K562 (cell line): ENCODE measurements at places on chromosomes 11 and 22.

- DNase-seq: no peak
Measured at GRCh38 chr11:8289492-8289918, 25.8 kb upstream of the LMO1 start.

DNA sequence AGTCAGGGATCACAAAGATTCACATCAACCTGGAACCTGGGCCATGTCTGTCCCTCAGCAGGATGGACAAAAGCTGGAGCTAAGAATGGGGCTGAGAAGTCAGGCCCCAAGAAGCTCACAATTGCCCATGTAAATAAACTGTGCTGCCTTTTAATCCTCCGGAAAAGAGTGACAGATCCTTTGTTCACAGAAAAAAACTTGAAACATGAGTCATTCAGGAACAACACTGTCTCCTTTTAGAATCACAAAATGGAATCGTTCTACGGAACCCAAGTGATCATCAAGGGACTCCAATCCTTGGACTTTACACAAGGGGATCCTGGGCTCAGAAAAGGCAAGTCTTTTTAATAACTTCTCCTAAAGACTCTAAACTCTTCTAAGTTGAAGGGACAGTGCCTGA, 36.1 kb downstream of the RELT start:
- no peak for DNase-seq

DNA sequence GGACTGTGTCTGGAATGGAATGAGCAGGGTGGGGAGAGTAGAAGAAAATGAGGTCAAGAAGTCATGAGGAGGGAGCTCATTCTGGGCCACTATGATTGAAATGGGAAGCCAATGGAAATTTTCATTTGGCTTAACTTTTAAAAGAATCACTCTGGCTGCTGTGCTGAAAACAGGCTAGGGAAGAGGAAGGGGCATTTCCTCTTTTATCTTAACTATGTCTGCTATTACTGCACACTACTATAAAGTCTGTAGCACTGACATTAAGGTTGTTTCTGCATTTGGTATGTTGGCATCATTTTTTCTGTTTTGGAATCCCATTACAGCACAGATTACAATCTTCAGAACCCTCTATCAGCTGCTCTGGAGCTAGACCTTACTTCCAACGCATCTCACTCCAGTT, 8.2 kb downstream of the PATL1 start:
- no peak for DNase-seq

DNA sequence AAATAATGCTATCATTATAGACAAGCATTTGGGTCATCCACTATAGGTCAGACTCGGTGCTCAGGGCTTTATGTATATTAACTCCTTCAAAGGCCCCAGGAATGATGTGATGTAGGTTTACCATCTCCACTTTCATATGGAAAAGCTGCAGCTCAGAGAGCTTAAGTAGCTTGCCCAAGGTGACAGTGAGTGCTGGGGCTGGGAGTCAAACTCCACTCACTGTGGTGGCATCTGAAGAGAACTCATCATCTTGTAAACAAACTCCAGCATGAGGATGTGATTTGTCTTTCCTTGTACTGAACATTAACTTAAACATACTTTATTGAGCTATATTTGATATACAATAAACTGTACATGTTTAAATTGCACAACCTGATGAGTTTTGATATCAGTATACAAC, 25.4 kb downstream of the TENM4 start:
- no peak for DNase-seq

- DNase-seq: no peak
Measured at GRCh38 chr22:23059284-23059948, 10.9 kb upstream of the GNAZ start.

DNA sequence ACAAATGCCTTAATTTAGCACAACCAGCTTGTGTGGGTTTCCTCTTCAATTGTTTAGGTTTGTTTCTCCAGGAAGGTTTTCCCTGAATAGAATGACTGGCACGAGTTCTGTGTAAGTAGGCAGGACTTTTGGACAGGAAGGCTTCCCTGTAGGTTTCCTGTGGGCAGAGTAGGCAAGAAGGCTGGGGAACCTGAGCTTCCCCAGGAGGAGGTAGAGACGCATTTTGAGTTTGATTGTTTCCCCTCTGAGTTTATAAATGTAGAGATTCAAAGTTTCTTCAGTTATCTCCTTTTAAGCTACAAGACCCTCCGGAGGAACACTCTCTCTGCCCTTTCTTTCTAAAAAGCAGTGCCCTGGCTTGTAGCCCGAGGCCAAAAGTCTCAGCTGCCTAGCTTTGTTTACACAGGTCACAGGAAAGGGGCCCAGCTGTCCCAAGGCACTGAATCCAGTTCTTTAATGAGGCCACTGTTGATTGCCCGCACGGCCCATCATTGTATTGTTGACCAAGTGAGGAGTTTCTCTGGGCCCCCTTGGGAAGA, 66.6 kb upstream of the RDX start:
- no peak for DNase-seq

- DNase-seq: no peak
Measured at GRCh38 chr22:30307041-30307574, 17.8 kb upstream of the CASTOR1 start.

DNA sequence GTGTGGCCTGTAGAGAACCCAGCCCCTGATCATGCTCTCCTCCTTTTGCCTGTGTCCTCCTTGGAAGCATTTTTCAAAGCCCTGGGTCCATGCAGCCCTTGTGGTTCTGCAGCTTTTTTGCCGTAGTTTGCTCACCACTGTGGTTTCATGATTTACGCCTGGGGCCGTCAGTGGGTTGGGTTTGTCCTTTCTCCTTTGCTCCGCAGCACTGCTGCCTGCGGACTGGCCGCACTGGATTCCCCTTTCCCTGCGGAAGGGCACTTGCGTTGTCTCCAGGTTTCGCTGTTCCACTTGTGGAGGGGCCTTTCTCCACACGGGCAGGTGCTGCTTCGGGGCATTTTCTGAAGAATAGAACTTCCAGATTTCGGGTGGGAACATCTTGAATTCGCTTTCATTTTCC, 1260.9 kb downstream of the BRD1 start:
- DNase-seq: no peak

GRCh38 chr11:15144347-15144746, 29.6 kb downstream of the INSC start:
- DNase-seq: no peak

GRCh38 chr22:37137131-37137530, 12.6 kb downstream of the IL2RB start:
- DNase-seq: no peak

DNA sequence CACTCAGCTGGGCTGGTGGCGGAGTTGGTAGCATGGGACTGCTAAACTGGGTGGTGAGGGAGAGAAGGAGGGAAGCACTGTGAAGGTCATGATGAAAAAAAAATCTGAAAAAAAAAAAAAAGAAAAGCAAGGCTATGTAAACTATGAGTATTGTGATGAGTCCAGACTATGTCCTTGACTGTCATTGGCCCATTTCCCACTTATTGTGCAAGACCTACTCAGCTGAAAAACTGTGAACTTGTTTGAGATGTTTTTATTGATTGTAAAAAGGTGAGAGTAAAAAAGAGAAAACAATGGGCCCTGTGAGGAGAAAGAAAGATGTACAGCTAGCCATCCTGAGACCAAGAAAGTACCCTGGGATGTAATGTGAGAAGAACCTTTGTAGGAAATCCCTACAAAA, 798.4 kb upstream of the TENM4 start:
- no peak for DNase-seq

- no peak for DNase-seq
Measured at GRCh38 chr11:40885250-40885954, 574.0 kb downstream of the LRRC4C start.

DNA sequence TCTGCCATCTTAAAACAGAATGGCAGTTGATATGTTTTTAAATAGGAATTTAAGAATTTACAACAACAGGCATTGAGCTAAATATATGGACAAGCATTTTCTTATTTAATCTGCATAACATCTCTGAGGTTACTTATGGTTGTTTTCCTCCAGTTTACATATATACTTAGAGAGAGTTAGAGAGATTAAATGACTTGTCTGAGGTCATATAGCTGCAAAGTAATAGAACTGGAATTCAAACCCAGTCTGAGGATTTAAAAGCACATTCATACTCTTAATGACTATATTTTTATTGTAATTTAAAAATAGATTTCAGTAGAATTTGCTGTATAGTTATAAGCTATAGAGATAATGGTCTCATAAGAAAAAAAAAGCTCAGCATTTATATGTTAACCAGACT, 81.4 kb upstream of the GRIK4 start:
- no peak for DNase-seq

GRCh38 chr11:134858783-134859480, 446.9 kb upstream of the B3GAT1 start:
- no peak for DNase-seq

DNA sequence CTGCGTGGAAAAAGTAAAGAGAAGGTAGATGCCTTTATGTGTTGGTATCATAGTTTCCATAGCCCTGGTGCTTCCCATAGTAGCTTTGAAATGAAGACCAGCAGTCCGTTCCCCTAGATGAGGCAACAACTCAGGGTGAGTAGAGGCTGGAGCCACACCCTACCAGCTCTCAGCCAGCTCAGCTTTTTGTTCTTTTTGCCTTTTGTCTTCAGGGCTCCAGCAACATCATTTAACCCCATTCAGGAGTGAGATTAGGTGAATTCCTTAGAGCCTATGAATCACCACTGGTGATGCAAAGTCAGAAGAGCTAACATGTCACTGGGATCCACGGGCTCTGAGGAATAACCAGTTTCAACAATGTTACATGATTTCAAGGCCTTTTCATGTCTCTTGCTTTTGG, 14.0 kb upstream of the SESN3 start:
- no peak for DNase-seq

DNA sequence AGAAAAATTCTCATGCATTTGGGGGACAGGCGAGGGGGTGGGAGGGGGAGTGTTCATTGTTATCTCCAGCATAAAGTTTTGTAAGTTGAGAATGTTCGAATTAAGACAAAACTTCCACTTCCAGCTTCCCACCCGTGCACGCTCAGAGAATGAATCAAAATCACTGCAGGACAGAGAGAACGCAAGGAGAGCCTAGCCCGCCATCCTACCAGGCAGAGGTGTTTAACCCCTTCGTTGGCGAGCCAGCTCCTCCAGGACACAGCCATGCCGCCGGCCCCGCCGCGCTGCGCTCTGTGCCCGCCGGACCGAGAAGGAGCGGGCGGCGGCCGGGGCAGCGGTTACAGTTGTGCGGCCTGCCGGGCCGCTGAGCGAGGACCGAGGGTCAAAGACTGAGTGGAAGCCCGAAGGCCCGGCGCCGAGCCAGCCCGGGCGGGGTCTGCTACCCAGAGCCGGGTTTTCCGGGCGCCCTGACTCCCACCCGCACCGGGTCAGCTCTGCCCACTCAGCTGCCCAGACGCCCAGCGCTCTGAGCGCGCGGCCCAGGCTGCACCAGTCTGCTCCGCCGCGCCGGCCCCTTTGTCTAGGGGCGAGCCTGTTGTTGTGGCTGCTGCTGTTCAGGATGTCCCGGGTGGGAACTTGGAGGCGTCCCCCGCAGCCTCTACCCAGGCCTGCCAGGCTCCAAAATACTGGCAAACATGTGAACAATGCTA, at the start of gene NOX4:
Gene NOX4 (minus strand): TSS at position 395 of the 710 bp plus-strand sequence. CDS start 129 bp downstream, at position 266.
- no peak for DNase-seq

GRCh38 chr11:99920956-99921355, 766.1 kb upstream of the ARHGAP42 start:
- DNase-seq: no peak

DNA sequence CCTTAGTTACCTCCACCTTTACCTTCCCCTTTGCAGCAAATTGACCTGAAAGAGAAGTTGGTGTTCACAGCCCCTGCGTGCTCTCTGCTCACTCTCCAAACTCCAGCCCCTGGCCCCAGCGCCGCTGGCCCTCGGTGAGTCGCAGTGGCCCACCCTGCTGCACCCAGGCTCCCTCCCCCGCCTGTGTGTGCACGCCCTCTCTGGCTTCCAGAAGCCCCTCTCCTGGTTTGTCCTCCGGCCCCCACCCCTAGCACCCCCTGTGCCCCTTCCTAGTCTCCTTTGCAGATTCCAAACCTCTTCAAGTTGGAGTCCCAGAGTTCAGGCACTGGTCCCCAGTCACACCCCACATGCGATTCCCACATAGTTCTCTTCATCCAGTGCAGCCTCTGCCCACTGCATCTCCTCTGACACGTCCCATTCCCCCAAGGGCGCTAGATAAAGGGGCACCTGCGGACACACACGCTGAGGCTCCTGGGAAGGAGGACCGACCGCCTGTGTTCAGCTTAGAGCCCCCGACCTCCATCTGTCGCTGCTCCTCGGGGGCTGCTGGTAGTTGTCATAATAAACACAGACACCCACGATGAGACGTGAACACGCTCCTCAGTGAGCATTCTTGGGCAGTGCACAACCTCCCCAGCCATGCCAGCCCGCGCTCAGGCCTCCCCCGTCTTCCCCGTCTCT, 1.5 kb upstream of the PHRF1 start:
- DNase-seq: no peak

GRCh38 chr11:114877976-114878375, 199.6 kb downstream of the NXPE2 start:
- no peak for DNase-seq

GRCh38 chr11:89205378-89205777, 27.7 kb downstream of the TYR start:
- DNase-seq: no peak

DNA sequence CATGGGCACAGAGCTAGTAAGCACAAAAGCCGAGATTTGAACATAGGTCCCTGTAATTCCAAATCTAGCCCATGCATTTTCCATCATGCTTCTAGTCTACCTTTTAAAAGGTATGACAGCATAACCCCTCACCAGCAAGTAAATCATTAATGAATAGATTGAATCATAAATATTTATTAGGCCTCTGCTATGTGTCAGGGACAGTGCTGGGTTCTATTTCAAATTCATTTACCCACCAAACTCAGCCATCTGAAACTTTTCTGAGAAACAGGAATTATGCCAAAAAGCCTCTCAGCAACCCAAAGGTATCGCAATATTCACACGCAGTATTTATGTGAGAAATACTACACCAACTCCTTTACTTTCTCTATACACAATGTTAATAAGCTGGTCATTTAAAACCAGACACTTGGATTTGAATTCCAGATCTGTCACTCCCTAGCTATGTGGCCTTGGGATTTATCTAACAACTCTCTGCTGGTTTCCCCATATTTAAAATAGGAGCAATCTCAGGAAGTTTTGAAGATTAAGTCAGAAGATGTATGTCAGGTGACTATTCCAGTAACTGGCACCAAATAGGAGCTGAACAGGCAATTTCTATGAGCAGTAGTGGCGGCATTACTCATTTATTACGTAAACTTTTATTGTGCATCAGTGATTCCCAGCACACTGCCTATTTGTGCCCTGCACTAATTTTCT, 191.4 kb downstream of the TENM4 start:
- DNase-seq: no peak
